ENCODE measurements at places on chromosomes 6 and 20. TPM values are rescaled to one million over a fixed set of nuclear protein-coding genes. Genes with fewer than 3 reads are reported as not detected.

DNA sequence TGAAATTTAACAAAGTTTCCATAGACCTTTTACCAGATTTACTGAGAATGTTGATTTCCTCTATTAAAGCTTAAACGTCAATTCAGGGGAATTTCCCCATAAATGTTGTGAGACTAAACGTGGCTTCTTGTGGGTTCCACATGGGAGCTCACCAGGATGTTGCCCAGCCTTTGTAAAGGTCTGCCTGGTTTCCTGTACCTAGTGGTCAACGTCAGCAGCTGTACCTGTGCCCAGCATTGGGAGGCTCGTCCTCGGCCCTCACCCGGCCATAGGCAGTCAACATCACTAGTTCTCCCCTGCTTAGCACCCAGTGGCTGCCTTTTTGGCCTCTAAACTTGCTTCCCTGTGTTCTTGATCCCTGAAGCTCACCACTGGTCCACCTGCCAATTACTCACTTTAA, 22.1 kb upstream of the CD83 start:
- no peak for DNase-seq

GRCh38 chr20:34642009-34642408, 34.9 kb downstream of the PIGU start:
- DNase-seq: no peak

DNA sequence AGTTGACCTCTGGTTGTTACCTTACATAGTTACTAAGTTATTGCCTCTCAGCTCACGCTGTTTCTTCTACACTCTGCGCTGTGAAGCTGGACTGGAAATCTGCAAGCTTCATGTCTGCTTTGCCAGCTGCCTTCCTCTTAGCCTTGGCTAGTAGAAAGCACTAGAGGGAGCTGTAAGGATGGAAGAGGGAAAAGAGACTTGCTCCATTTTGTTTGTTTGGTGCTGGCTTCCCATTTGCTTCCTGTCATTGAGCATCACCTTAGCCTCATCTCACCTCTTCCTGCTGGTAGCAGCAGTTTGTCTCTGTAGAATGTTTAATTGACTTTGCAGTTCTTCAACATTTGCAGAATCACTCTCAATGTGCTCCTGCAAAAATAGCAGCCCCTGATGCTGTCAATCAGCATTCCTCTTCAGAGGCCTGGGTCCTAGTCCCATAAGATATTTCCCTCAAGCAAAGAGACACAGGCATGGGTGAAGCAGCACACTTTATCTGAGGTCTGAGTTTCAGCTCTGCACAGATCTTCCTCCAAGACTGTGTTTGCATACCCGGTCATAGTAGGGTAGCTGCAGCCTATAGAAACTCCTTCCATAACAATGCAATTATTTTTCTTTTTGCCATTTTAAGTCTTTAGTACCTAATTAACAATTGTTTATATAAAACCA, 302.2 kb upstream of the EPHA7 start:
- no peak for DNase-seq

- no peak for DNase-seq
Measured at GRCh38 chr6:90238496-90239266, 58.0 kb downstream of the BACH2 start.

TAAR9 gene
- not detected for total RNA-seq

PSORS1C1 gene
- 1.1 TPM for total RNA-seq

- no peak for DNase-seq
Measured at GRCh38 chr6:107667790-107668189, 156.3 kb downstream of the SCML4 start.

EGFL8 gene
- total RNA-seq: 3.1 TPM

ASIP gene
- not detected for total RNA-seq

Data from epithelial cell of proximal tubule (primary cell).